ENCODE measurements at places on chromosomes 6 and 20.
A peak's percentile ranks its signal among the peaks of the same experiment; 100 is the strongest.

GRCh38 chr6:9612489-9612888 lies 802.4 kb downstream of the TFAP2A start:
- no peak for DNase-seq

- DNase-seq = no peak
Measured at GRCh38 chr20:31587545-31588389, 17.3 kb upstream of the ID1 start.

DNA sequence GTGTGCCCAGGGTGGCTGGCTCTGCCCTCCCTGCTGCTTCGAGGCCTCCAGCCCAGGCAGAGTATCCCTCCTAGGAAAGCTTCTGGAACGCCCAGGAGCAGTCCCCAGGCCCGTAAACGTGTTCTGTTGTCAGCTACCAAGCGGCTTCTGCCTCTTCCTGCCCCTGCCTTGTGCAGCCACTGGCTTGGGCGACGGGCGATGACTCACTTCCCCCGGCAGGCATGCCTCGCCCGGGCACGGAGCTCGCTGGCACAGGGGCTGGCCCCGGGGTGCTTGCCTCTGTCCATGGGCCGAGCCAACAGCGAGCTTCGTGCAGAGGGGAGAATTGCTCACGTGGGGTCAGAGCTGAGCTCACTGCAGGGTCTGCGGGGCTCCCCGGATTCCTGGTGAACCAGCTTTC lies 86.7 kb upstream of the THBS2 start:
- DNase-seq = no peak

GRCh38 chr6:133986942-133987341 lies 33.9 kb downstream of the TBPL1 start:
- DNase-seq = no peak

DNA sequence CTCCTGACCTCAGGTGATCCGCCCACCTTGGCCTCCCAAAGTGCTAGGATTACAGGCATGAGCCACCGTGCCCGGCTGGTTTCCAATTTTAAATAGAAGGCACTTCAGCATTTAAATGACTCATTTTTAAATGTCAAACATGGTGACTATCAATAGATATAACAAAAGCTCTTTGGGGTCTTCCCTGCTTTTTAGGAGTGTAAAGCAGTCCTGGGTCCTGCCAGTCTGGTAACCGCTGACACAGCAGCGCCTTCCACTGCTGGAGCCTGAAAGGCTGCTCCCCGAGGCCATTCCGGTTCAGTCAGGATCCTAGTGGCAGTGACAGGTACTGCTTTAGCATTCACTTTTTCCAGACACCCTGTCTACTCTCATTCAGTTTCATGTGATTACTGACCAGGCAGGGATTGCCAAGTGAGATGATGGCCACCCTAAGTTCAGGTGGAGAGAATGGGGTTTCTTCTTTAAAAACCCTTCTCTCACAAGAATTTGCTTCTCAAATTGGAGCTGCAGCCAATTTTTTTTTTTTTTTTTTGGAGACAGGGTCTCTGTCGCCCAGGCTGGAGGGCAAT lies 5.1 kb downstream of the DIDO1 start:
- DNase-seq = peak; percentile 34

DNA sequence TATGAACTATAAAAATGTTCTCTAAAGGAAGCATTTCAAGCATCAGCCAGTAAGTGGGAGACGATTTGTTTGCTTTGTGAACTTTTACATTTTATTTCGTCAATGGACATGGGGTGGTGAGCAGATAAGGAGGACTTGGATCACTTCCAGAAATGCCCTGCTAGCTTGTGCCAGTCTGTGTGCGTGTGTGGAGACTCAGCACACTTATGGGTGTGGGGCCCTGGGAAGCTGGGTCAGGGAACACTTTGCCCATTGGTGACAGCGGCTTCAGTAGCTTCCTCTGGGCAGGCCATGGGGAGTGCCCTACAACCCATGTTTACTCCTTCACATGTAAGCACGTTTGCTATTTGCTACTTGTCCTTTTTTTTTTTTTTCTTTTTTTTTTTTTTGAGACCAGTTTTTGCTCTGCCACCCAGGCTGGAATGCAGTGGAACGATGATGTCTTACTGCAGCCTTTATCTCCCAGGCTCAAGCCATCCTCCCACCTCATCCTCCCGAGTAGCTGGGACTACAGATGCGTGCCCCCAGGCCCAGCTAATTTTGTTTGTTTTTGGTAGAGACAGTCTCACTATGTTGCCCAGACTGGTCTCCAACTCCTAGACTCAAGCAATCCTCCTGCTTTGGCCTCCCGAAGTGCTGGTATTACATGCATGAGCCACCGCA lies 24.2 kb downstream of the PRDM1 start:
- DNase-seq = no peak

GRCh38 chr20:36493051-36493800 lies 48.1 kb upstream of the MYL9 start:
- DNase-seq = no peak

GRCh38 chr6:79042799-79043126 lies 35.3 kb downstream of the PHIP start:
- DNase-seq = no peak

GRCh38 chr6:2865694-2866151 lies 24.1 kb upstream of the SERPINB1 start:
- DNase-seq = no peak

GRCh38 chr6:87093199-87093598 lies 1.7 kb downstream of the CGA start:
- DNase-seq = no peak

- DNase-seq = no peak
Measured at GRCh38 chr6:150628908-150629307, 29.2 kb downstream of the PLEKHG1 start.

GRCh38 chr6:40933864-40934263 lies 105.2 kb downstream of the UNC5CL start:
- no peak for DNase-seq

Measured in stimulated activated CD8-positive, alpha-beta memory T cell treated with anti-CD3 and anti-CD28 coated beads, Interleukin-7, amount 100 ng/mL, for 1 hour (primary cell).